Temporal lobe (tissue), 4 donors: ENCODE measurements at places on chromosomes 2 and 18. TPM values are rescaled to one million over a fixed set of nuclear protein-coding genes. Genes with fewer than 3 reads are reported as not detected.

Gene THSD7B
- total RNA-seq = 12.3 TPM

Gene CPSF3
- total RNA-seq = 38.8 TPM

Gene KCNS3
- total RNA-seq = 1.7 TPM

Gene MAP3K19
- 1.7 TPM for total RNA-seq

Gene APCDD1
- total RNA-seq = 9.8 TPM

Gene INO80B
- total RNA-seq = 6.9 TPM

Gene CAPN13
- 0.25 TPM for total RNA-seq

Gene RGPD4
- total RNA-seq = 0.25 TPM

Gene GALR1
- under 0.01 TPM for total RNA-seq

Gene MYO3B
- 0.25 TPM for total RNA-seq

Gene RAMP1
- 6.4 TPM for total RNA-seq

Gene POMC
- total RNA-seq = 0.49 TPM

Gene TNFRSF11A
- total RNA-seq = under 0.01 TPM
